ENCODE measurements at places on chromosomes 6 and 20.

- DNase-seq = no peak
These were observed 136.0 kb downstream of the HFE start for GRCh38 chr6:26223228-26223627.

DNA sequence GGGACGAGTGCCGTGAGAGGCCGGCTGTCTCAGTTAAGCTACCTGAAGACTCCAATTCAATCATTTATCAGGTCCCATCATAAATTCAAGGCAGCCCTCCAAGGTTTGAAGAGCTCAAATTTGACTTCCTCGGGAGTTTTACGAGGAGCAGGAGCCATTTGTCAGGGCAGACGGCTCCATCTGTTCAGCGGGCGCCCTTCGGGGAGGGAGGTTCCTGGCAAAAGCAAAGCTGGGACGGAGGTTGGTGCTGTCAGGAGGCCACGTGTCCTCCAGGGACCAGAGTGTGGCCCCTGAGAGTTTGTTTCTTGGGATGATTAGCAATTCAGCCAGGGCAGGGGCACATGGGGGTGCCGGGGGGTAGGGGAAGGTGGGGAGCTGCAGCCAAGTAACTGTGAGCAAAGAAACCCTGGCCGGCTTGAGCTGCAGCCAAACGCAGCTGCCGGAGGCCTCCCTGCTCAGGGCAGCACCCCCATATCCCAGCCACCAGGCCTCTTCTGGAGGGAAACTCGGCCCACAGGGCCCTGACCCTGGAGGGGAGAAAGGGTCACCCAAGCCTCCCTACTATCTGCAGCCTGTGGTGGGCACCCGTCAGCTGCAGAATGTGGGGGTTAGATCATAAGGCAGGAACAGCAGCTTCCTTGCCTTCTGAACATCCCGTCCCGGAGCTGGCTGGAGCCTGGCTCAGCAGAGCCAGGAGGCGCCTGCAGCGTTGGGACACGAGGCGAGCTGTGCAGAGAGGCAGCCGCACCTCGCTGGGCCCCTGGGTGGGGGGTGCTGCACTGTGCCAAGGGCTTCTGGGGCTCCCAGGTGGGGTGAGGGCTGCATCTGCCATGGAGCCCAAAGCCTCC lies 63.6 kb upstream of the GATA5 start:
- no peak for DNase-seq

DNA sequence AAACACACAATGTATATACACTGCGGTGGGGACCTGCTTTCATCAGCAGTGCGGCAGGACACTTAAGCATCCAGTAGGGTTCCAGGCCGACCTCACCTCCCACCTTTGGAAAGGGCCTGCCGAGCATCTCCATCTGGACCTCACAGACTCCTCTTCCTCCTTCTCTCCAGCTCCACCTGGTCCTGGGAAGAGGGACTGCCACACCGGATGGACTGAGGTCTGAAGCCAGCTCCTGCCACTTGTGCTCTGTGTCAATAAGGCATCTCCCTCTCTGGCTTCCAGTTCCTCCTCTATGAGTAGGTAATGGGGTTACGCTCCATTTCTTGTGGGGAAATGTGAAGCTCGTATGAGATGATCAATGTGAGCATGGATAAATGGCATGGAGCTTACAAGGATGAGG lies 19.1 kb upstream of the NNAT start:
- DNase-seq = no peak

GRCh38 chr6:132812756-132813172 lies 1.6 kb upstream of the RPS12 start:
- no peak for DNase-seq

- DNase-seq = no peak
These were observed 272.7 kb upstream of the MAP3K7 start for GRCh38 chr6:90859612-90860011.

DNA sequence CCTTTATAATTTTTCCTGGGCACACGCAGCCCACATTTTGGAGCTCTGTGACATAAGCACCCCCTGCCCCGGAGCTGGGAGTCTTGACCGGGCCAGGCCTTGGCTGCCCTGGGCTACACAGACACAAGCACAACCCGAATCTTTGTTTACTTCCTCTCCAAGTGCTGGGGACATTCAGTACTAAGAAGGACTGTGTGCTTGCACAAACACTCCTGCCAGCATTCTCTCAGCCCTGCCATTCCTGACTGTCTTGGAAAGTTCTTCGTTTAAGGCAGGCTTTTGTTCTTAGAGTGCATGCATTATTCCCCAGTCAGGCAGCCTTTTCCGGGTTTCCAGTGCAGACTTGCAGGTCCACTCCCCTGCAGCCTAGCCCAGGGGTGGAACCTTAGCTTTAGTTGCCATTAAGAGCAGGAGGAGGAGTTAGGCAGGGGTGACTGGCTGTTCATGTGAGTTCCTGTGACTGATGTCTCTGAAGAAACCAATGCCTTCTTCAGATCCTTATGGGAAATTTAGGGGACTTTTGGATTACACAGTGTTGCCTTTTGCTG lies 28.6 kb downstream of the FOXO3 start:
- DNase-seq = no peak

DNA sequence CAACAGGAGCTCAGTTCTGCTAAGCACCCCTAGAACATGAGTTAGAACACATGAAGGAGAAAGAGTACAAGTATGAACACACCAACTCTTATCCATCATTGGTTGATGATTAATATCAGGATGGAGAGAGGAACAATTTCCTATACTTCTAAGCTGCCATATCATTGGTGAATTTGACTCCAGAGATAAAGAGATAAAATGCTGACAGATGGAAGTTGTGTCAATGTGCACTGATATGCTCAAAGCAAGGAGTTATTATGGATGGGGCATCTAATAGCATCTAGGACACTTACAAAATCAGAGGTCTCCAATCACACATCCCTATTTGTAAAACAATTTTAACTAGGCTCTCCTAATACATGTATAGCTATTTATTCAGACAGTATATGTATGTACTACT lies 145.4 kb downstream of the BFSP1 start:
- DNase-seq = no peak

DNA sequence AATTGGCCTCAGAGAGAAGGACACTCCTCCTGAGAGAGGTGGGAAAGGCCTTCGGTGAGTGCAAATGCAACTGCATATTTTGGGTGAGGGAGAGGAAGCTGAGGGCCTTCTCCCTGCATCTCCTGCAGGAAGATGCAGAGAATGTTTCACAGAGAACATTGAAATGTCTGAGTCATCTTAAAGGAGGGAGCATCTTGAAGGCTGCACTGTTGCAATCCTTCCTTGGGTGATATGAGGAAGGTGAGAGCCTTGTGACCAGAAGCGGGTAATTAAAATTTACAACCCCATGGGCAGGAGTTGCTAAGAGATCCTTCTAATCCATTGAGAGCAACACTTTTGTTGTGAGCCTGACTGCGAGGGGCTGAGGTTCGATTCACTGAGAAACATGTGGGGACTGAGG lies 375.7 kb upstream of the MARCKS start:
- DNase-seq = no peak

- DNase-seq = no peak
These were observed 82.7 kb downstream of the DLL1 start for GRCh38 chr6:170208182-170208601.

GRCh38 chr20:2840967-2841531 lies 504 bp downstream of the VPS16 start:
- DNase-seq = no peak

- no peak for DNase-seq
These were observed 247.7 kb downstream of the TBC1D7 start for GRCh38 chr6:13080462-13081188.

DNA sequence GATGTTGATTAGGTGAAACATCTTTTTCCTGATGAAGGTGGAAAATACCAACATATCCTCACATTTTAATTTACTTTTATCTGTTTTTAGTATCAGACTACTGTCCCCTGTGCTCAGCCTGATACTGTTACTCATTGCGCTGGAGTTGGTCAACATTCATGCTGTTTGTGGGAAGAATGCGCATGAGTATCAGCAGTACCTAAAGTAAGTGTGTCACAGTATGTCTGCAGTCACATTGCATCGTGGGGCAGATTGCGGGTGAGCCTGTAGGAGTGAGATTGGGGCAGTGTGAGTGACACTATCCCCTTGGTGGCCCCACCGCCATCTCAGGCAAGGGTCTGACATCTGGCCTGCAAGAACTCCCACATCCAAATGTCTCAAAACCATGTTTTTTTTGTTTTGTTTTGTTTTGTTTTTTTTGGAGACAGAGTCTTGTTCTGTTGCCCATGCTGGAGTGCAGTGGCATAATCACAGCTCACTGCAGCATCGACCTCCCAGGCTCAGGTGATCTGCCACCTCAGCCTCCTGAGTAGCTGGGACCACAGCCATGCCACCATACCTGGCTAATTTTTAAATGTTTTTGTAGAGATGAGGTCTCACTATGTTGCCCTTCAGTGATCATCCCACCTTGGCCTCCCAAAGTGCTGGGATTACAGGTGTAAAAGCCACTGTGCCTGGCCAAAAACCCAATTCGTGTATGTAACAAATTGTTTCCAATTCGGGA lies 27.8 kb downstream of the ERMARD start:
- no peak for DNase-seq

DNA sequence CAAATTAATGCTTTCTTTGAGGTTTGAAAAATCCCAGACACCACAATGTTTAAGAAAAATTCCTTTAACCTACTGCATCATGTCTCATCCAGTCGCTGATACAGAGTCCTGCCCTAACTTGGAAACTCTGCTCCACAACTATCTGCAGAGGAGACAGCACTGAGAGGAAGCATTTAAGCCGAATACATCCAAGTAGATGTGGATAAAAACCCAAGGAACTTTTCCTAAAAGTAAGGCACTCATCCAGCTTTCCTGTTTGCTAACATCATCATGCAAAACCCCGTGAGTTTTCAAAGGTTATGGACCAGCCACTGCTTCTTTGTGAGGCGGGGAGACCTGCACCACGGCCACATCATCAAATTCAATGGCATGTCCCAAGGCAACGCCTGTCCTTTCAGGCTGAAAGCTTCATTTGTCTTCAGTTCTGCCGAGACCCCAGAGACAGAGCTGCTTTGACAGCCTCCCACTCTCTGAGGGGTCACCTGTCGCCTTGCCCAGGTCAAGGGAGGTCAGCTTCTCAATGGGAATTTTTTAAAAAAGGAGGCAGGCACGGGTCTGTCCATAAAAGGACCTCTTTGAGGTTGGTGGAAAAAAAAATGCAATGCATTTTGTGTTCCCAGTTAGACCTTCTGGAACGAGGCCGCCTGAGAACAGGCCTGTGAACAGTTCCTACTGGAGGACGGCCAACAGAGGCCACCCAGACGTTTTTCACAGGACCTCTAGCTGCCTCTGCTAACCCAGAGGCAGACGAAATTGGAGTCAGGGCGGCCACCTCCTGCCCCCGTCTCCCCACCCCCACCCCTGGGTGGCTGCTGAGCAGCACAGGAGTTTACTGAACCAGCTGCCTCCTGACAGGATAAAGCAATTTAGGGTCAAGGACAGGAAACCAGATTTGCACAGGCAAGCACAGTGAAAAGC lies 142.5 kb upstream of the HDDC2 start:
- no peak for DNase-seq

All from stimulated activated CD4-positive, alpha-beta T cell treated with anti-CD3 and anti-CD28 coated beads, TNF-alpha, amount 100 ng/mL, for 48 hours (primary cell).